Prostate gland (tissue), 2 donors: ENCODE measurements at places on chromosomes 7 and 10.

DNA sequence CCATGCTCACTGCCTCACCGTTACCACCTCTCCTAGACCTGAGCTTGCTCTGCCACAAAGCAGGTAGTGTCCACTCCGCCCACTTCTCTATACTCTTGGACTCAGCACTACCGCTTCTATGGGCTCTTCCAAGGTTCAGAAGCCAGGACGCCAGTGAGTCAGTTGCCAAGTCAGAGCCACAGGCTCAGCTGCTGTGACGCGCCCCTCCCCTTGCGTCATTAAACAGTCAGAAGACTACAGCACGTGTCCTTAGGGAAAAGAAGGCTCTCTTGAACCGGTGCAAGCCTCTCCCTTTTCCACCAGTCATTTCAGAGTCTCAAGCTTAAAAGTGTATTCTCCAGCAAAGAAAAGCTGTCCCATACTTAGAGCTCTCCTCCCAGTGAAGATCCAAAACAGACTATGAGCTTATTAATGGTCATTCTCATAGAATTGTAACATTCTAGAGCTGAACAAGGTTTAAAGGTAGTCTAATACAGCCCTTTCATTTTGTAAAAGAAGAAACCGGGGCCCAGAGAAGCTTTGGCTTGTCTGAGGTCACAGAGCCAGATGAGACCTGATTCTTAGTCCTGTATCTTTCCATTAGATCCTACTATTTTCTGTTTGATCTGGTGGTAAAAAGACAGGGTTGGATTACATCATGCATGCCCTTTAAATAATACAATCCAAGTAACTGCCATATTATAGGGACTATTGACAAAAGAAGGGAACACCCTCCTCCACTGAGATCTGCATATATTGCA is 40.9 kb upstream of the MET start:
- no peak for DNase-seq

- no peak for DNase-seq
These were observed 10.7 kb upstream of the SFMBT2 start for GRCh38 chr10:7421526-7421925.

DNA sequence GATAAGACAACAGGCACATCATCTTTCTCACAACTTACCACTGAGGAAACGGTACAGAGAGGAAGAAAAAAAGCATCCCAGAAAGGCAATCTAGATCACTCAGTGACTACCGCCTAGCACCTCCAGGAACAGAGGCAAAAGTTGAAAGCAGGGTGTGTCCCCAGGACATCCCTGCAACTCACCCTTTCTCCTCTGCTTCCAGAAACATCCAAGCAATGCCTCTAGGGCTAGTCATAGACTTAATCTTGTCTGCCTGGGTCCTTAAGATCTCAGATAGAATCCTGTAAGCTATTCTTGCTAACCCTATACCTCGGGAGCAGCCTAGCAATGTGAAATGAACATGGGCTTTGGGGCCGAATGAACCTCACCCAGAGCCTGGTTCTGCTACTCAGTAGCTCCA is 18.8 kb upstream of the PDCD4 start:
- DNase-seq, result no peak

- no peak for DNase-seq
These were observed 14.0 kb upstream of the RAMP3 start for GRCh38 chr7:45143616-45144015.

GRCh38 chr10:111077479-111077784 is 603 bp downstream of the ADRA2A start:
- DNase-seq, result no peak

GRCh38 chr10:116765648-116766081 is 23.3 kb upstream of the HSPA12A start:
- DNase-seq, result no peak

DNA sequence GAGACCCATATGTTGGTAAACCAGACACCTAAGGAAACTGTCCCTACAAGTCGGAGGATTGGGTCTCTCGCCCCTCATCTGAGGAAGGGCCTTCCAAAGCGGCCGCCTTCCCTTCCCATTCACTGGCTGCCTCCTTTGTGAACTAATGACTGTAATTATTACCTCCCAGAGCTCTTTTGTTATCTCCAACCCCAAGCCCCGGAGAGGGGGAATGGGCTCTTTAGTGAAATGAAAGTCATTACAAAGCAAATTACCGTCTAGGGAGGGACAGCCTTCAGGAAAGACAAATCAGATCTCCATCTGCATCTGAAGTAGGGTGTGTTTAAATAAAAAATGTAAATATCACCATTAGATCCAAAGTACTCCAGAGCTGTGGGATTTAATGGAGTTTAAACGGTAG is 2.6 kb upstream of the GAD2 start:
- DNase-seq, result no peak

DNA sequence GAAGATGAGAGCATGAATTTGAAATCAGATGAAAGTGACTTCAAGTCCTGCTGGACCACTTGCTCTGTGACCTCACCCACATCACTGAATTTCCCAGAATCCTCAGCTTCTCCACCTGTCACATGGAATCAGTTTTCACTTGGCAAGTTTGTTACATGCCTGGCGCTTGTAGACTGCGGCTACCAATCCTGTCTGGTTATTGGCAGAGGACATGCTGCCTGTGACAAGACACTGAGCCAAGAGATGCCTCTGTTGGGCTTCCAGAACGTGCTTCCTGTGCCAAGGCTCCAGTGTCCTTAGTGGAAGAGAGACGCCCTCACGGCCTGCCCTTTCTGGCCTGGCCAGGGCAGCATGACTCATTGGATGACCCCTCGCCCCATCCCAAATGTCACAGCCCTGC is 4.4 kb upstream of the MYL10 start:
- DNase-seq, result no peak

GRCh38 chr7:50695026-50695425 is 87.7 kb downstream of the GRB10 start:
- no peak for DNase-seq

- DNase-seq, result no peak
These were observed 80.8 kb downstream of the ZNF92 start for GRCh38 chr7:65454469-65454868.

- DNase-seq, result no peak
These were observed 239.0 kb downstream of the REEP3 start for GRCh38 chr10:63760034-63760707.

- DNase-seq, result no peak
These were observed 78.9 kb downstream of the ZRANB1 start for GRCh38 chr10:125020871-125021270.

DNA sequence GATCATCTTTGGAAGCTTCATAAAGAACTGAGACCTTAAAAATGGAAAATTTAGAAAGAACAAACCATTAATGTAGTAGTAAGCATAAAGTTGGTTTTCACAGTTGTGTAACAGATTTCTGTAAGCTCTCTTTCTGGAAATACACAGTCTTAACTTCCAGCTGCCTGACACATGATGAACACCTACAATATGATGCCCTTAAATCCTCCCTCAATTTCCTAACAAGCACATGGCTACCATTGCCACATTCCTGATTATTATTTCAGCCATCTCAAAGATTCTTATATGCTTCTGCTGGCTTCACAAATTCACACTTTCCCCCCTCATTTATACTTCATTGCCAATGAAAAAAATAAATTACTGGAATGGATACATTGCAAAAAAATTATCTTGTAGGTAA is 49.4 kb downstream of the PLXDC2 start:
- DNase-seq, result no peak

- DNase-seq, result no peak
These were observed 29.7 kb downstream of the STMP1 start for GRCh38 chr7:135692055-135692454.

- no peak for DNase-seq
These were observed 150.3 kb downstream of the COL28A1 start for GRCh38 chr7:7385421-7385820.

GRCh38 chr10:90222939-90223338 is 521.5 kb downstream of the KIF20B start:
- DNase-seq, result no peak

- no peak for DNase-seq
These were observed 195.3 kb downstream of the PTEN start for GRCh38 chr10:88058750-88059149.

- DNase-seq, result no peak
These were observed 148.4 kb downstream of the PLXDC2 start for GRCh38 chr10:19964625-19965024.

GRCh38 chr7:155289949-155290501 is 7.7 kb upstream of the INSIG1 start:
- DNase-seq, result no peak

DNA sequence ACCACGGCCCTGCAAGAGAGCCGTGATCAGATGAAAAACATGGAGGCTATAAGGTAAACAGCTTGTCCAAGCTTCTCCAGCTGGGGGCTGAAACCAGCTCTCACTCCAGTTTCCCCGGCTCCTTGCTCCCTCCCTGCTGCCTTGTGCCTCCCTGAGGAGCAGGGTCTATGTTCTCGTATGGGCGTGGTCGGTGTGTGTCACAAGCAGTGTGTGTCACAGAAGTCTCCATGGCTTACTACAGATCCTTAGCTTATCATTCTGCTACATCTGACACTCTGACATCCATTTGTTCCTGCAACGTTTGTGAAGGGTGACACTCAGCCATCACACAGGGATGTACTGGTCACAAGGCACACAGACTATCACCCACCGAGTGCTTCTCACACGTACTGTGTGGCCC is 54.6 kb downstream of the CSGALNACT2 start:
- DNase-seq, result no peak

- peak; percentile 62 for DNase-seq
These were observed 20.2 kb downstream of the PDCD11 start for GRCh38 chr10:103416436-103417147.

DNA sequence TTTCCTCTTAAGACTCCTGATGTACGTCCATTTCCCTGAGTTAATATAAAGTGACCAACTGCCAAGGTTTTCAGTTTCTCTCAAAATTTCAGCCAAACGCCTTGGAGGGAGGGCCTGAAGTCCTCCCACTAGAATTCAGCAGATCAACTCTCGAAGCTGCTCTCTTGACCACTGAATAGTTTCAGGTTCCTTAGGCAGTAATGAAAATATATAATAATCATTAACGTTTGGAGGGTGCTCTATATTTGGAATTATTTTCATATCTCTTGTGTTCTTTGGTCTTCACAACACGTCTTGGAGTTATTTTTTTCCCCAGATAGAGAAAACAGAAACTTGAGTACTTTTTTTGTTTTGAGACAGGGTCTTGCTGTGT is 123.6 kb upstream of the SFMBT2 start:
- no peak for DNase-seq

GRCh38 chr7:3218411-3219225 is 82.4 kb upstream of the SDK1 start:
- DNase-seq, result no peak

DNA sequence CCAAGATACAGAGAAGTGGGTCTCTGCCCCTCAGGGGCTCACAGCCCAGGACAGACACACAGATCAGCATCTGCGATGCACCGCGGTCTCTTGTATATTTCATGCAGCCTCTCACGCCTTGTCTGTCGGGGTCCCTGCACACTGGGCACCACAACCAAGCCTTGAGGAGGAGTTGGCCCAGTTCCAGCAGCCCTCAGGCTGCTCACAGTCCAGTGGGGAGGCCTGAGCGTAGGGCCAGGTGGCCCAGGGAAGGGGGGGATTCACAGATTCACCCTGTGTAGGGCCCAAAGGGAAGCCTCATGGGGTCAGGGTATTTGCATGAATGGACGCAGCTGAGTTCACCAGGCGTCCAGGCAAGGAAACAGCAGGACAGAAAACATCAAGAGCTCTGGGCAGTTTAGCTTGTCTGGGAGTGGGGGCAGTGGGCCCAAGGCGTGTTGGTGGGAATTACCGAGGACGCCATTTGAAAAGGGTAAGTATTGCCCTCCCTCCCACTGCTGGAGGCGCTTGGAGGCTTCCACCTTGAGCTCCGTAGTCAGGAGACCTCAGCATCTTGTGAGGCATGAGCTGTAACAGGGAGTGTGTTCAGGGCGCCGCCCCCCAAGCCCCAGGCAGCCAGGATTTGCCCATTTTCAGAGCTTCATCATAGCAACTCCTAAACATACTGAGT is 129.1 kb upstream of the CHST15 start:
- DNase-seq, result no peak

GRCh38 chr7:143882604-143883078 is 19.3 kb downstream of the TCAF1 start:
- peak; percentile 44 for DNase-seq

DNA sequence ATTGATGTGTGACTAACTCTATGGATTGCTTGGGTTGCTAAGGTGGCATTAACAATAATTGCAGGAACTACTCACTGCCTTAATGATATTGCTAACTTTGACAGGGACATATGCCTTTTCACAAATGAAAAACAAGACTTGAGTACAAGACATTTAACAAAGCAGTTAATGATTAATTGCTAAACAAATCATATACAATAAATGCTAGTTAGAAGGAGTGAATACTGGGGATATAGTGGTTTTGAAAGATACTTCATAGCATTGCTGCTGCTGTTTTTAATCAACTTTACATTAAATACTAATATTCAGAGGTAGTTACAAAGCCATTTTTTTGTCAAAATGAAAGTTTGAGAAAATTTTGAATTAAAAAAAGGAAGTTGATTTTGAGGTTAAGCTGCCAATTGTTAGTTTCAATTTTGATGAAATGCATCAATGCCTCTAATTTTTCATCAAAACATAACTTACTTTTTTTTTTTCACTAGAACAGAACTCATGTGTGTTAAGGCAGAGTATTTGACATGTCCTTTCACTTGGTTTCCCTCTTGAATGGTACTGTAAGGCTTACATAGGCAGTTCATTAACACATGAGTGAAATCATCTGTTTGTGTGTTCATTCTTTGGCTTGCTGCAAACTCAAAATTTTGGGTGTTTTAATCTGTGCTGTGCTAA is 106.2 kb upstream of the SEMA3D start:
- DNase-seq, result no peak

- no peak for DNase-seq
These were observed 389 bp upstream of the FBXL15 start for GRCh38 chr10:102420181-102420713.

- no peak for DNase-seq
These were observed 62.3 kb downstream of the LAMB4 start for GRCh38 chr7:108067844-108068243.

DNA sequence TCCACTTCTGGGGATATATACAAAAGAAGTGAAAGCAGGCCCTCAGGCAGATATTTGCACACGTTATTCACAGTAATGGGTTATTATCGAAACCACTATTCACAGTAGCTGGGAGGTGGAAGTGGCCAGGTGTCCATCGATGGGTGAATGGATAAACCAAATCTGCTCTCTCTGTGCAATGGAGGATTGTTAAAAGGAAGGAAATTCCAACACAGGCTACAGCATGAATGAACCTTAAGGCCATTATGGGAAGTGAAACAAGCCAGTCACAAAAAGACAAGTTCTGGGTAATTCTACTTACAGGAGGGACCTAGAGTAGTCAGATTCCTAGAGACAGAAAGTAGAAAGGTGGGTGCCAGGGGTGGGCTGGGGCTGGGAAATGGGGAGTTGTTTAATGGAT is 48.5 kb upstream of the BHLHA15 start:
- DNase-seq, result no peak

DNA sequence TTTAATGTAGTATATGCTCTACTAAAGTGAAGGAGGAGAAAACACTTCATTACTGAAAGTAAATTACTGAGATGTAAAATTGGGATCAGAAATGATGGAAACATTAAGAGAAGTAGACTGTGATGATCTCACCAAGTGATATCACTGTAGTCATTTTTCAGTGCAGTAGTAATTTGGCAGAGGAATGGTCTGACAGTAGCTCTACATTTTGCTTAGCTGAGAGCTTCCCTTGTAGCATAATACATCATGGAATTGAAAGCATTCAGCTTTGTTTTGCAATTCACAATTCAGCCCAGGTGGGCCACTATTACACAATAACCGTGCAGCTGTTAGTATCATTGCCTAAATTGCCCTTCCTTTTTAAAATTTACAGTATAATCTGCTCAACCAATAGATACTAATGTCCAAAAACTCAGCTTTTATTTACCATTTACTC is 19.4 kb upstream of the CABCOCO1 start:
- DNase-seq, result no peak

- no peak for DNase-seq
These were observed 25.6 kb upstream of the PDIA4 start for GRCh38 chr7:149053885-149054284.
